ENCODE measurements at places on chromosomes 7 and 10.

DNA sequence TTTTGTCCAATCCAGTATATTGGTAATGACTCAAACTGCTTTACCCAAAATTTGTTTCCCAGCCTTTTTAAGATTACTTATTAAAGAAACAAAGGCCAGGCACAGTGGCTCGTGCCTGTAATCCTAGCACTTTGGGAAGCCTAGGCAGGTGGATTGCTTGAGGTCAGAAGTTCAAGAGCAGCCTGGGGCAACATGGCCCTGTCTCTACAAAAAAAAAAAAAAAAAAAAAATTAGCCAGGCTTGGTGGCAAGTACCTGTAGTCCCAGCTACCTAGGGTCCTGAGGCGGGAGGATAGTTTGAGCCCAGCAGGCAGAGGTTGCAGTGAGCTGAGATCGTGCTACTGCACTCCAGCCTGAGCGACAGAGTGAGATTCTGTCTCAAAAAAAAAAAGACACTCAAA, 7.0 kb upstream of the ARHGAP12 start:
- DNase-seq, result no peak

DNA sequence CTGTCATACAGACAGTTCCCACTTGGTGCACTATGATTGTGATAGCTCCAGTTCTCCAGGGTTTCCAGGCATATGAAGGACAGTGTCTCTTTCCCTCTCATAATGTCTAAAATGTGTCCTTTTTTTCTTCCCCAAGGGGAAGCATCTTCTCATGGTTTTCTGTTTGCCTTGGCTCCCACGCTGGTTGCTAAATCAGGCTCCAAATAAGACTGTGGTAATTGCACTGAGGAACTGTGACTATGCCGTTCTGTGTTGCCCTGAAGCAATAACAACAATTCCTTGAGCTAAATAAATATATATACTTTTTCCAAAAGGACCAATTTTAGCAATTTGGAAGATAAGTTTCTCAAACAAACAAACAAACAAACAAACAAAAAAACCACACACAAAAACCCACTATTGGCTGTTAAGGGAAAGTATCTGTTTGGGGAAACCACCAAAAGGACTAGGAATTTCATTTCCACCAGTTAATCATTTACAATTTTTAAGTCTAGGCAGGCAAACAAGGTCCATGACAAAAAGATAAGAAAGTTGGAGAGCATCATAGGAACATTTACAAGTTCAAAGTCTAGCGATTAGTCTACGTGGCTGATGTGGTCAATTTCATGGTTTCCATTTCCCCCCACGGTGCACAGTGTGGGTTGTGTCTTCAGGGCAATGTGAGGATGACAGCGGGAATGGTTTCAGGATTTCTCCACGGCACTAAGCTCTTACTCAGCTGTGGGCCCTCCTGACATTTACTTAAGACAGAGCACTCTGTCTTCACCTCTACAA, 62.4 kb downstream of the THNSL1 start:
- DNase-seq, result no peak

DNA sequence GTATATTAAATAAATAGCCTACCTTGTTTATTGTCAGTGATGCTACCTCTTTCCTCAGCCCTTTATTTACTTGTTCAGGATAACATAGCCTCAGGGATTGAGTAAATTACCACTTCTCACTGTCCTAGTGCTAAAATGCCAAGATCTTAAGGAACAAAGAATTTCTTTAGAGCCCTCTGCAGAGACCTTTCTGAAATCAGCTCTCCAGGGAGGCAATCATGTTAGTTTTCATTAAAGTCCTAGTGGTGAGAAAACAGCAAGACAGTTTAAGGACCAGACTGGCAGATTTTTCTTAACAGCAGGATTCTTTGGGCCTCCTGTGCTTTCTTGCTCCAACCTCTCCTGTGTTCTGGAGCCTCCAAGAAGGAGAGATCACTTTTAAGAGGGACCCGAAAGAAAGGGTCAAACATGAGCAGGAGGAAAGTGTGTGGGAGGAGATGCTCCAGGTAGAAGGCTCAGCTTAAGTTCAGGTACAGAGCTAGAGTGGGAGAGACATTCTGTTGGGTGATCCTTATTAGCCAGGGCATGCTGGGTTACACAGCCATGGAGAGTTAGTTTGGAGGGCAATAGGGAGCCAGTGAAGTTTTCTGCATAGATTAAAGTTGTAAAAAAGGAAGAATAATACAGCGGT, 1.2 kb upstream of the PLCE1 start:
- DNase-seq, result no peak

DNA sequence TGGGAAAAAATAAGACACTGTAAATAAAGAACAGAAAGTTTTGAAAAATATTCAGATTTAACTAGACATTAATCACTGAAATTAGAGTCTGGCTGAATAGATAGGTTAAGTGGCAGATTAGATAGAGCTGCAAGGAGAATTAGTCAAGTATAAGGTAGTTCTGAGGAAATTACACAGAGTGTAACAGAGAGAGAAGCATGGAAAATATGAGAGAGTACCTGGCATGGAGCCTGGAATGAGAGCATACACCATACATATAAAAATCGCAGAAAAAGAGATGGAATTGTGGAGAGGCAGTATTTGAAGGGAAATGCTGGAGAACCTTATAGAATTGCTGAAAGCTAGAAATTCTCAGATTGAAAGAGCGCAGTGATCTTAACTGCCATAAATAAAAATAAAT, 46.9 kb downstream of the ZNRF2 start:
- no peak for DNase-seq

DNA sequence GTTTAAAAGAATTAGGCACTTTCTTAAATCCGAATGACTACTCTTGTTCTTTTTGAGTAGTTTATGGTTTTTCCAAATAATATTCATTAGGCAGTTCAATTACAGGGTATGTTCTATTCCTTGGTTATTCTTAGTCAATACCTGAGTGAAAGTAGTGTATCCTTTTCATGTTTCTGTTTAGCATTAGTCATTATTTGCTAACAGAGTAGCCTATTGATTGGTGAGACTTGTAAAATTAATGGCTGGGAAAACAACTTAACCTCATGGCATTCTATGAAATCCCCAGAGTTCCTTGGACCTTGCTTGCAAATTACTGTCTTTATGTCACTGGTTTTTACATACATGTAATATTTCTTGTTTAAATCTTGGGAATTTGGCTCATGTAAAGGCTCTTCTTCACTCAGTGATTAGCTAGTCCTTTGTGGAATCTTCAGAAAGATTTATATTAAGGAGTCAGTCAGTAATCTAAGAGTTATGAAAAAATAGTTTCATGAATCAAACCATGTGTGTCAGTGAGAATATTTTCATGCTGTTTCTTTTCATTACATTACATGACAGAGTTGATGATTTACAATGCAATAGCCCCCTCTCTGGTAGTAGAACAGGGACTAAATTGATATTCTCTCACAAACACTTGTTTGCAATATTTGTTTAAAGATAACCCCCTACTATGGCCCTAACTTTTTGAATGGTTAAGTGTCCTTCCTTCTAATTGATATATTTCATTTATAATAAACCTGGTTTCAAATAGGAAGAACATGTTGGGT, 81.5 kb upstream of the LRRTM3 start:
- DNase-seq, result no peak

- no peak for DNase-seq
These were observed 16.7 kb upstream of the TMEM106B start for GRCh38 chr7:12194426-12194825.

DNA sequence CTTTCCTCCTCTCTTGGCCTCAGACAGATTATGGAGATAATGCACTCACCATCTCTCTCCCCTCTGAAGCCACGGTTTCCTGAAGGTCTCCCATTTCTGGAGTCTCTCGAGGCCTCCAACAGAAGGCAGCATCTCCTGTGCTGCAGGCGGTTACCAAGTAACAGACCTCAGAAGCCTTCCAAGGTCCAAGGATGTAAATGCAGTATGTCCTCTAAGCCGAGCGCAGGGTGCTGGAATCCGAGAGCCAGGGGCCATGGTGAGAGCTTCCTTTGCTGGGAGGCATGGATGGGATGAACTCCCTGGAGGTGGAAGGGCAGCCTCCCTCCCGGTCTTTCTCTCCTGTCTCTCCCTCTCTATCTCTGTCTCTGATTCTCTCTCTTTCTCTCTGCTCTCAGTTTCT, 79.8 kb downstream of the ADARB2 start:
- no peak for DNase-seq

- DNase-seq, result no peak
These were observed 91.4 kb upstream of the CYP26C1 start for GRCh38 chr10:92969151-92969550.

DNA sequence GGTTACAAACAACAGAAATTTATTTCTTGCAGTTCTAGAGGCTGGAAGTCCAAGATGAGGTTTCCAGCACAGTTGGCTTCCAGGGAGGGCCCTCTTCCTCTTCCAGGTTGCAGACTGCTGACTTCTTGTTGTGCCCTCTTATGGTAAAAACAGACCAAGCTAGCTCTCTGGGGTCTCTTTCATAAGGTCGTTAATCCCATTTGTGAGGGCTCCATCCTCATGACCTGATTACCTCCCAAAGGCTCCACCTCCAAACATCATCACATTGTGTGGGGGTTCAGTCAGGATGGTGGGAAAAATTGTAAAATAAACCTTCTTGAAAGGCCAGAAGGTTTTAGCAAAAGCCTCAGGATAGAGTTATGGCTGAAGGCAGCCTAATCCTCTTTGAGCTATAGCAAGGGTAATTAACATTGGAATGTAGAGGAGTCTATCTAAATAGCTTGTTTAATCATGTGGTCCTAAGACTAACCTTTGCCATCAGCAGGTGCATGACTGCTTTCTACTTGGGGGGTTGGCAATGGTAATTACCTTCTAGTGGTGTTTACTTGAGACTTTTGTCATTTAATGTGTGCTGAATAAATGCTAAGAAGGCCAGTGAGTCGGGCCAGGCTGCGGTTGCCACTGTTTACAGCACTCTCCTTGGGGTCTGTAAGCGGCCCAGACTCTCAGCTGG, 80.8 kb downstream of the PPP1R17 start:
- no peak for DNase-seq

DNA sequence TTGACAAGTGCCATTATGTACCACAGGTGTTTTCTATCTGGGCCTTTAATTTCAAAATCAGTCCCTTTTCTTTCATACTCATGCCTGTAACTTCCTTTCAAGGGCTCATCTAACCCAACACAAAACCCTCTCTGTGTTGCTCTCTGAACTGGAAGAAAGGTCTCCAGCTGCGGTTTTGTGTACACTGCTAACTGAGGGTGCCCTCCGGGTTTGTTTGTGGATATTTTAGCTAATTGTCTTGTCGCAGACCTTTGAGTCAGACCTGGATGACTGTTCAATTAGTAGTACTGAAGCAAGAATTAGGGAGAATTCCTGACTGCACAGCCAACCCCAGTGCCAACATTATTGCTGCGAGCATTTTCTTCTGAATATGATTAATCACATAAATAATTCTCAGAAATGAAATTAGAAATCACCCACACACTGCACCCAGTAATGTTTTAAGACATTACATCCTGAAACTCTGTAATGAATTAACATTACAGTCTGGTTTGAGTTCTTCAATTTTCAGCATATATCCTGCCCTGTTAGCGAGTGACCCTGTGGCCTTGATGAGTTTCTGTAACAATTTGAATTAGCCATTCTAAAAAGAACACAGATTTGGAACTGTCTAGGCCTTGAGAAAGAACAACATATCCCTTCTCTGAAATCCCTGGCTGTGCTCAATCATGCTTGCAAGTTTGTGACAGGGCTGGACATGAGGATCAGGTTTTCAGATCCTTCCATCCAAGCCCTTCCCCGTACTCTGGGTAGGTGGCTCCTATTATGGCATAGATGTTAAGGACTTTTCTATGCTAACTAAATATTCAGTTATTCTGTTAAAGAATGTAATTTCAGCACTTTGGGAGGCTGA, 460.1 kb downstream of the PLXDC2 start:
- DNase-seq, result no peak

DNA sequence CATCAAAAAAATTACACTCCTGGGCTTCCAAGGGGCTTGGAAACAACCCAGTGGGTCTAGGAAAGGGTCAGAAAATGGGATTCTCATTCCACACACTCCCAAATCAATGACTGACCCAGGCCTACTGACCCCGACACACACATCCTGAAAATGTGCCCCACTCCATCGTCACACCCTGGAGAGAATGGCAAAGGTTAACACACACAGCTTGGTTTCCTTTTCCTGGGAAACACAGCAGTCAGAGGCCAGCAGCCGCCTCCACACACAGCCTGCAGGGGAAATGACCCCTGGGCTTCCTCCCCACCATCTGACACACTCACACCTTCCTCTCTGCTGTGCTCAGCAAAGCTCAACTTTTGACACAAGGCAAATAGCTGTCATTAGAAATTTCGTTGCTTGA, 42.9 kb downstream of the SH3PXD2A start:
- DNase-seq, result no peak

GRCh38 chr7:22295402-22296264, 61.3 kb downstream of the RAPGEF5 start:
- no peak for DNase-seq

DNA sequence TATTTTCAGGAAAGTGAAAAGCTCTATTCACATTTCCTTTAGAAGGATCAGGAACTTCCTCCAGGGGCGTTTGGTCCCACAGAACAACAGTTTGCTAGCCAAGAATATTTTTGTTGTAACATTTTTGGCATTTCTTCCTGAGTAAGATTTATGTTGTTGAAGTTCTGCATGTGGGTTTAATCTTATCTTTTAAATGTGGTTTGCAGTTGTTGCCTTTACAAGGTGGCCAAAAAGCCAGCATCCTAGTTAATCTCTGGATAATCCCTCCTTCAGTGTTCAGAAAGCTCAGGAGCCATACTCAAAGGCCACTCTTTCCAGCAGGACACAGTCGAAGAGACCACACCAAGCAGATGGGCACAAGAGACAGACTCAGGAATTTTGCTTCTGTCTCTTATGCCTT, 30.0 kb downstream of the SLC26A4 start:
- DNase-seq, result no peak

DNA sequence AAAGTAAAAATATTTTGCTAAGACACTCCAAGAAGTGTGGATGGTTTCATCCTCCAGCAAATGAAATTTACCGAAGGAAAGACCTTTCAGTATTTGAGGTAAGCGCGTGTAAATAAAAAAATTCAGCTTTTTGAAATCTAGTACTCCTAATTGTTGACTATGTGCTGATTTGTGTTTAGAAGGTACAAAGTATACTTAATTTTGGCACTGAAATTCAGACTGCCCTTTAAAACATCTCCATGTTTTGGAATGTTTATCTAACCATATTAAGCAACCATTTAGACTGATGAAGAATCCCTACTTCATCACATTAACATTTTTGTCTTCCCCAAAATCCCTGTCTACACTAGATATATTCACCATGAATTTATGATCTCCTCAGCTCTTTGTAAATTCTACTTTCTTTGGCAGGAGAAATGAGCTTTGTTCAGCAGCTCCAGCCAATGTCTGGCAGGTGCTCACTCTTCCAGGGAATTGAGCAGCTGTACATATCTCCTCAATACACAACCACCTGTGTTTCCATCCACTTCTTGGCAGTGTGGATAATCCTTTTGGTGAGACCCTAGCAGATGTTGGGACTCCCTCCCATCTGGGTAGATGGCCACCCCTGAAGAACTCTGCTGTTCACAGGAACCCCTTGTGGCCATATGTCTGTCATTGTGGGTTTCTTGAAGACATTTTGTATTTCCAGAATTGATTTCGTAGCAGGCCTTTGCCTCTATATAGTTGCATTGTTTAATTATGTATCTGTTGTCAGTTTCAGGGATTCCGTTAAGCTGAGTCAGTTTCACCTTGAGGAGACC, 129.4 kb upstream of the SAMD8 start:
- DNase-seq, result no peak

Measured in stimulated activated CD4-positive, alpha-beta T cell treated with anti-CD3 and anti-CD28 coated beads, Interleukin-15, amount 100 ng/mL, for 1 hour (primary cell).